ENCODE measurements at places on chromosomes 12 and 14.

- DNase-seq = no peak
Observed at GRCh38 chr12:108232565-108232964, 103.5 kb downstream of the WSCD2 start.

- peak; percentile 70 for DNase-seq
Observed at GRCh38 chr14:25537846-25538455, 488.0 kb upstream of the STXBP6 start.

DNA sequence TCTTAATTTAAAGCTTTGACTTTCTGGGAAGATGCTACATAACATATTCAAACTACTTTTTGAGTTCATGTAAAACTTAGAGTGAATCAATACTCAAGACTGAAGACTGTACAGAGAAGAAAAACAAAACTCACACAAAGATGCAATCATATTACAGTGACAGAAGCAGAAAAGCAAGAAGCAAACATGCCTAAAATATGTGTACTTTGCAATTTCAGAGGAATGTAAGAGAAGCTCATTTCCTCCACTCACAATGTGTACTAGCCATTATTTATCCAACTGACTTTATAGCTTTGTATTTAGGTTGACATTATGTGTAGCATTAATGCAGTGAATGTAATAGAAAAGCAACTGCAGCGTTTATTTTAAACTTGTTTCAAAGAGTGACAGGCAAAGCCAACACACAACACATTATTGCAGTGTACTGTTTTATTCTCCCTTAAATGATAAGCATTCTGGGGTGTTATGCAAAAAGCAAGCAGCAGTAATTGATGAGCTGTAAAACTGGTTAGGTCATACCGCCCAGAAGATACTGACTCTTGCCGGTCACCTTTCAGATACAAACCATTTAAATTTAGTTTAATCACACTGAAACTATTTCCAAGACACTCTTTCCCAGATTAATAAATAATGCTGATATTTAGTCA lies 88.2 kb upstream of the PAWR start:
- DNase-seq = no peak

DNA sequence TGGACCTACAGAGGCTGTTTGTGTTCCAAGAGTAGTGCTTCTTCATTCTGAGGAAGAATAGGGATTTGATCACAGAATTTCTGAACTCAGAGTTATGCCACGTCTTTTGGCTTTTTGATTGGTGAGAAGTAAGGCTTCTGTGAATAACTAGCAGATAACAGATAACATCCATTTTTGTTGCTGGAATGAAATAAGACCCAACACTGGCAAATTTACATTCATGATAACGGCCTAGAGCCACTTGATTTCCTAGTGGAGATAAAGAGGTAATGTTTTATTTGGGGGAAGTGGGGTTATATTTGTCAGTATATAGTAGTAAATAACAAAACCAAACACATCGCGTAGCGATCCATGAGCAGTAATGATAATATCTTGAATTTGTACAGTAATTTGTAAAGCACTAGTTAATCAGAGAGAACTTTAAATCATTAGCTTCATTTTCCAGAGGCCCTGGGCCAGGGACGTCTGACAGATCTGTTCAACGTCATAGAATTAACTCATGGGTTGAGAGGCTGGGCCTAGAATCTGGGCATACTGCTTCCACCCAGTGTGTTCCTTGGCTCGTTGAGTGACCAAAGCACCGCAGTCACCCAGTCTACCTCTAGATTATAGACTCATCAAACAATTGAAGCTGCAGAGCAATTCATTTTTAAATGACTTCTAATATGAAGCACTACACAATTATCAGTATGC lies 79.6 kb downstream of the HMGA2 start:
- no peak for DNase-seq

DNA sequence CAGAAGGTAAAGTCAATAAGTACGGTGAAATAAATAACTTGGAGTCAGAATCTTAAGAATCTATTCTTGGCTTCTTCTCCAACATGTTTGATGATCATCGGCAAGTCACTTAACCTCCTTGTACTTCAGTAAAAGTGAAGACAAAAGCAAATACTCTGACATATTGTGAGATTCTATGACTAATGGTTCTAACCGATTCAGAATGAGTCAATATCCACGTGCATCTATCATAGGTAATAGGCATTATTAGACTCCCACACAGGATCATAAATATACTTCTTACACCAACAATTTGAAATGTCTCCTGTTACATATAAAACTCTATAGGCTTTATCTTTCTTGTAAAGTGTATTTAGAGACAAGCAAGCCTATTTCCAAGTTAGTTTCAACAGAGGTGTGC lies 144.4 kb upstream of the ATXN7L3B start:
- DNase-seq = no peak

DNA sequence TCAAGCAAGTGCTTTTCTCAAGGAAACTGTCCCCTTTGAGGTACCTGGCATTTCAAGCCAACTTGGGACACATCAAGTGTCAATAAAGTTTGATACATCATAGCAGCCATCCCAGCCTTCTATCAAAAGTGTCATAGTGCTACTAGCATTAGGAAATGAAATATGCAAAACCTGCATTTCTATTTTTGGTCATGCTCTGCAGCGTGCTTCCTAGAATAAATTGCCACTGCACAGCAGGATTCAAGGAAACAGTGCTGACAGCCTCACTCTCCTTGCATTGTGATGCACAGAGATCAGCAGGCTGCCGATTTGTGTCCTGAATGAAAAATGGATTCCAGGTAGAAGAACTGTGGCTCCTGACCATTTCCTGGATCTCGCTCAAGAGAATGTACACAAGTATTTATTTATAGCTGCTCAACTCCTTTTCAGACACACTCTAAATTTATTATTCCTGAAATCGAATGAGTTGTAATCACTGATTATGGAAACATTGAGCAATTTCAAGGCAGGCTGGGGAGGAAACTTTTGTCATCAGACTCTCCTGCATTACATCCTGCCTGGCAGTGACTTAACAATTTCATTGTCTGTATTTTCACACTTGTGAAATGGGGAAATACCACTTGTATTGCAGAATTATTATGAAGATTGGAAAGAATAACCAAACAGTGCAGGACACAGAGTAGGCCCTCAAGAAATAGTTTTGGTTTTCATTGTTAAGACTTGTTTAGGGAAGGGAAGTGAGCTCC lies 120.9 kb downstream of the SLC38A6 start:
- peak; percentile 66 for DNase-seq

GRCh38 chr14:84674636-84675035 lies 855.3 kb upstream of the FLRT2 start:
- DNase-seq = no peak

DNA sequence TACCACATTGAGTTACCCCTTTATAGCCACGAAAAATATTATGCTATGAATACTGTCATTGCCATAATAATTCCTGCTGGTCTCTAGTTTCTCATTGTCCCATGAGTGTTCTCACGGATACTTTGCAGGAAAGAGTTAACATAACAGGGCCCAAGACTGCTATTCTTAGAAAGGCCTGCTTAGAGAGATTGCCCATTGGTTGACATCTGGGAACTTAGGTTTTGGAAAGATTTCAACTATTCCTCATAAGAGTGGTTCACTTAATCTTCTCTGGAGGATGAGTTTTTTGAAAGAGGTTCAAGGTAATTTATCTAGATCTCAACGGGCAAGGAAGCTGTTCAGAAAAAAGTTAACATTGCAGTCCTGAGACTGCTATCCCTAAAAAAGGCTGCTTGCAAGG lies 18.4 kb upstream of the PRPF39 start:
- DNase-seq = no peak

GRCh38 chr14:78048120-78048519 lies 122.1 kb upstream of the NRXN3 start:
- DNase-seq = no peak

DNA sequence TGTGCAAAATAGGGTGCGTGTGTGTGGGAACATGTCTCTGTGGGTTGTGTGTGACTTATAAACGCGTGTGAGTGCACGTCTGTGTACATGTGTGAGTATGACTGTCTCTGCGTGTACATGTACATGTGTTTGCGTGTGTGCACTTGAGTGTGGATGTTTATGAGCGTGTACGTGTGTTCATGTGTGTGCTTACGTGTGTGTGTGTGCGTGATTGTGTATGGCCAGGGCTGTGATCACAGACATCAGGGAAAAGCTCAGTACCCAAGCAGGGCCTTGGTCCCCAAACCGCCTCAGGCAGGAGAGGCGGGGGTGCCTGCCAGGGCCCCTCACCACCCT lies 326.3 kb upstream of the DIO3 start:
- DNase-seq = no peak

DNA sequence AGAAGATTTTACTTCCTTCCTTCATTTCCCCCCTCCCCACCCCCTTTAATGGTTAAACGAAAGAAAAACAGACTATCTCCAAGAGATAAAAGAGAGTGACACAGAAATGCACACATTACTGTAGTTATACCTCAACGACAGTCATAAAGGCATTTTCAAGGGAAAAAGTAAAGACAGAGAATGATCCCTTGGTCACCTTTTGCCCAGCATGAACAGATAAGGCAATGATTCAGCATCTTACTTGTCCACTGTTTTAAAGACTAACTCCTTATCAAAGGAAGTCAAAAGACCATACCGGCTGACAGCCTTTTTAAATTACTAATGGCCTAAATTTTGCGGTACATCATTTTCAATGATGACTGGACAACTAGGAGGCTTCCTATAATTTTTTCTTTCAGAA lies 326.6 kb downstream of the PAWR start:
- DNase-seq = no peak
